ENCODE measurements at places on chromosomes 2 and 18.

DNA sequence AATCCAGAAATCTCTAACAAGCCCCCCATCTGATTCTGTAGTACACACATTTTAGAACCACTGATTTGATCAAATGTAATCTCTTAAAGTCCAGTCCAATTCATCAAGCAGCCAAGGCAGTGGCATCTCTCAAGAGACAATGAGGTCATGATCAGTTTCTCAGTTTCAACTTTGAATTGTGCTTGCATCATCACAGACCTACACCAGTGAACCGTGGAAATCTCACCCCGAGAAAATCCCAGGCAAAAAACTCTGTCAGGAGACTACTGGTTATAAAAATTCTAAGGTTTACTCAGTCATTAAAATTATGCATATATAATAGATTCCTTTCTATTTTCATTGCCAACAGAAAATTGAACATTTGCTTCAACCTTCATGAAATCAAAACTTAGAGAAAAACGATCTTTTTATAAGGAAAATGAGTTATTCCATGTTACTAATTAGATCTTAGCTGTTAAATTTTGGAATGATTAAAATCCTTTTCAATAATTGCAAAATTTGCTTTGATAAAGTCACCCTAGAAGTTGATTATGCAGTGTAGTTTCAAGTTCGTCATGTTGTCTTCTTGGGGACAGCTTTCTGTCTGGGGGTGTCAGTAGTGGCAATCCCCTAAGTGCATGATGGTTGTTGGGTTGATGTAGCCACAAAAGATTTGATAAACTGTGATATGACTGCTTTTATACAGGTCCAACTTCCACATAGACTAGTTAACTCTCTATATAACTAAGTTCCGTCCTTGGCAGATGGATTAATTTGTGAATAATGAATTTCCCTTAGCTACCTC, 235.0 kb downstream of the CAMKMT start:
- no peak for DNase-seq

- peak; percentile 40 for DNase-seq
These were observed 50.0 kb downstream of the HDHD2 start for GRCh38 chr18:47100212-47100831.

DNA sequence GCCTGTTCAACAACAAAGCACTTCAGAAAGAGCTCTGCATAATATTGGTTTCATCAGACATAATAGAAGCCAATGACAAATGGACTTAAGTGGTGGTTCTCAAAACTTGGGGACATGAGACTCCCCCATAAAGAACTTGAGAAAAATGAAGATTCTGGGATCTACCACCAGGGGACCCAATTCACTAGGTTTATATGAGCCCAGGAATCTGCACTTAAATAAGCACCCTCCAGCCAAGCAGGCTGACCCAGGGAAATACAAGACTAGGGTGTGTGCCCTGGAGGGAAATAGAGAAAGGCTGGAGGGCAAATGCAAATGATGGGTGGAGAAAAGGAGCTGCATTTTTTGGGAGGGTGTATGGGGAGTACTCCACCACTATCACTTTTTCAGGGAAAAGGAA, 52.5 kb downstream of the SATB2 start:
- no peak for DNase-seq

GRCh38 chr2:181682026-181682789, 1.9 kb upstream of the NEUROD1 start:
- no peak for DNase-seq

DNA sequence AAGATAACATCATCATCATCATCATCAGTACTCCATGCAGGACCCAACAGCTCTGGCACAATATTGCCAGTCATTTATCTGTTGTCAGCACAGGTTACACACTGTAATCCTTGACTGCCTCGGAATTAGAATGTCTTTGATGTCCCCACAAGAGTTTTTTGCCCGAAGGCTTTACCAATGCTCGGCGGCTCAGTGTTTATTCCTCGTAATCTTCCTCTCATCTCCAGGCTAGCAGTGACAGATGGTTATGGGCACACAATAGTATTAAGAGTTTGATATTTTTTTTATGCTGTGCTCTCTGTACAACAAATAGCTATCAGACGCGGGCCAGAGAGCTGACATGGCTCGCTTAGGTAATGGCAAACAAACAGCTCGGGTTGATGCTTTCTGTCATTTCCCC, 515.2 kb downstream of the ZEB2 start:
- DNase-seq: no peak

DNA sequence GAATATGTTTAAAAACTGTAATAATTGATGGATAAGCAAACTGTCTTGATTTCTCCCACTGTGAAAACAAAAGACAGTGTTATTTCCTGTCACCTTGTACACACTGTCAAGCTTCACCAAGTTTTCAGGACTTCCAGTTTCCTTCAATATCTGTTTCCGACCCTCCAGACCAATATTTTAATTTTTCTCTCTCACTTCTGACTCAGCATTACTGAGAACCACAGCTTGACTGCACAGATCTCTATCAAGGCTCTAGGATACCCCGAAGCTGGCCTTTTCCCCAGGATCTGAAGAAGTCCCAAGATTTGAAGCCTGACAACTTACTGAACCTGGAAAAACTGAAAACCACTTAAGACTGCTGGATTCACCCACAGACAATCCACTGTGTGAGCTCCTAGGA, 13.2 kb upstream of the SULT1C3 start:
- no peak for DNase-seq

GRCh38 chr2:10597956-10598355, 91.8 kb downstream of the NOL10 start:
- DNase-seq: no peak

GRCh38 chr18:11487390-11487789, 122.0 kb upstream of the SLC35G4 start:
- no peak for DNase-seq

- no peak for DNase-seq
These were observed 130.6 kb upstream of the CBLN2 start for GRCh38 chr18:72674710-72675109.

- DNase-seq: no peak
These were observed 13.3 kb downstream of the ANKRD44 start for GRCh38 chr2:197297266-197297665.

- no peak for DNase-seq
These were observed 230.8 kb upstream of the SMIM21 start for GRCh38 chr18:75658330-75658729.

DNA sequence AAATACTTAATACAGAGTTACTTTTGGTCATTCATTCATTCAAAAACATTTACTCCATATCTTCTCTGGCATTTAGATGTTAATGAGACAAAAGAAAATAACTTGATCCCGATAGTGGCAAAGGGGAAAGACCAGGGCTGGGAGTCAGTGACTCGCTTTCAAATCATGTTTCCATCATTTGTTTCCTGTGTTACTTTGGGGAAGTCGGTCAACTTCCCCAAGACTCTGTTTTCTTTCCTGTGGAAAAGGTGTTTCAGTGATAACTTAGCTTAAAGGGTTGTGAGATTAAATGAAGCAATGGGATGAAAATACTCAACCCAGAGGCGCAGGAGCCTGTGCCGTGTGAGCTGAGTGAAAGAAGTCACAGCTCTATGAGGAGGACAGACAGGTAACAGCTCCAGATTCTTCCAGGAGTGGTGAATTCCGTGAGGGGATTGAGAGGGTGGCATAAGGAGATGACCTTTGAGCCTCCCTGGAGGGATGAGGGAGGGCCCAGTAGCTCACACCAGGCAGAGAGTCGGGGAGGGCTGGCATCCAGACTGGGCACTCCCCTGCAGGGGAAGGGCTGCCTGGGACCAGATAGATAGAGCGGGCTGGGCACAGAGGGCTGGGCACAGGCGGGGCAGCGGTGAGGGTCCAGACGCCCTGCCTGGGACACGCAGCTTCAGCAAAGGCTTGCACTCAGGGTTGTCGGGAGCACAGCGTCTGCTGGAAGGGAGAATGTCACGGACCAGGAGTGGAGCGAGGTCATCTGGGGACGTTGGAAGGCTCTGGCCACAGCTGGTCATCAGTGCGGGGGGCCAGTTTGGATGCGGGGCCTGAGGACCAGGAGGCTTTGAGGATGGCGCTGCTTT, 70.1 kb downstream of the TSHZ1 start:
- no peak for DNase-seq

DNA sequence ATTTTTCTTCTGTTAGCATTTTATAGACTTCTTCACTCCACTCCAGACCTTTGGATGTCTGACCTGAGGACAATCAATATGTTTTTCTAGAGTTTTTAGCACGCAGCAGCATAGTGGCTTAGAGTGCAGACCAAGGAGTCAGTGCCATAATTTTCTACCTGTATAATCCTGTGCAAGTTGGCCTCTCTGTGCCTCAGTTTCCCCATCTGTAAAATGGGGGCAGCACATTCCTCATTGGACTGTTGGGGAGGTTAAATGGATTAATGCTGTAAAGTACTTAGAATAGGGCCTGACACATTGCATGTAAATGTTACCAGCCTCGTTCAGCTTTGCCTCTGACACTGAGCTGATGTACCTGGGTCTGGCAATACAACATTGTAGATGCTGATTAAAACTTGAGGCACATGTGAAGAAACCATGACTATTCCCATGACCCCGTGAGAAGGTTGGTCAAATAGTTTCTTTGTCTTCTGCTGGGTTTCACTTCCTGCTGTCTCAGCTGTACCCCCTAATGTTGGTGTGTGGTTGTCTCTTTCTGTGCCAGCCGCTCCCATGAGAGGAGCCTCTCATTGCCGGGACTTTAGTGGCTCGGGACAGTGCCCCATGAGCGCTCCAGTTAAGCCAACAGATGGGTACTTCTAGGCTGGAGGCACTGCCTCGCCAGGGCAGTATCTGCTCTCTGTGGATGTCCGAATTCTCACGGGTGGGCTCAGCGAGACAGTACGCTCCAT, 125.3 kb downstream of the SH3RF3 start:
- DNase-seq: no peak

GRCh38 chr2:226862623-226863022, 26.8 kb downstream of the RHBDD1 start:
- no peak for DNase-seq

GRCh38 chr18:29560270-29560669, 1383.3 kb upstream of the CDH2 start:
- no peak for DNase-seq

- no peak for DNase-seq
These were observed 7.7 kb upstream of the ST8SIA5 start for GRCh38 chr18:46764586-46764985.

DNA sequence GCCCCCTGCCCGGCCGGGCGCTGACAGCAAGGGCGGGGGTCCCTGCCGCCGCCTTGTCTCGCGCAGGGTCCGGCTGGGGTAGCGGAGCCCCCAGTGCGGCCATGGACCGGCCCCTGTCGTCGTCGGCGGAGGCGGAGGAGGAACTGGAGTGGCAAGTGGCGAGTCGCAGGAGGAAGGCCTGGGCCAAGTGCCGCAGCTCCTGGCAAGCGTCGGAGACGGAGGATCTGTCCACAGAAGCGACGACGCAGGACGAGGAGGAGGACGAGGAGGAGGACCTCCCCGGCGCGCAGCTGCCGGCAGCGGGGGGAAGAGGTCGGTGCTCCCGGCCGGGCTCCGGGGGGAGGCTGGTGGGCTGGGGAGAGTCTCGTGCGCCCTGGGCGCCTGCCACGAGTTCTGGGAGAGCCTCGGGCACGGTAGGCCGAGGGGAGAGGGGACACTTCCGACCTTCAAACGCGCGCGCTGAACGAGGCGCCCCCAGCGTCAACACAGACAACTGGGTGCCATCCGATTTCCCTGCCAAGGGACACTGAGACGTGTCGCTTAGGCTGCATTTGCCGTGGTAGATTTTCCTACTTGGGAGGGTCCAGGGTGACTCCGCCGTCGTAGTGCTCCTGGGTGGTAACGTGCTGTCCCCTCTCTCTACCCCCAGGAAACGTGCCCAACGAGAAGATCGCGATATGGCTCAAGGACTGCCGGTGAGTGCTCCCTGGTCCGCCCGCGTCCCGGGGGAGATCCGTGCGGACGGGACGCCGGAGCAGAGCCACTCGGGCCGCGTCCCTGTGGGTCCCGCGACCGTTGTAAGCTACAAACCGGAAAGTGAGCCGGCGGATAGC, 652 bp downstream of the ITPRID2 start:
- peak; percentile 24 for DNase-seq

DNA sequence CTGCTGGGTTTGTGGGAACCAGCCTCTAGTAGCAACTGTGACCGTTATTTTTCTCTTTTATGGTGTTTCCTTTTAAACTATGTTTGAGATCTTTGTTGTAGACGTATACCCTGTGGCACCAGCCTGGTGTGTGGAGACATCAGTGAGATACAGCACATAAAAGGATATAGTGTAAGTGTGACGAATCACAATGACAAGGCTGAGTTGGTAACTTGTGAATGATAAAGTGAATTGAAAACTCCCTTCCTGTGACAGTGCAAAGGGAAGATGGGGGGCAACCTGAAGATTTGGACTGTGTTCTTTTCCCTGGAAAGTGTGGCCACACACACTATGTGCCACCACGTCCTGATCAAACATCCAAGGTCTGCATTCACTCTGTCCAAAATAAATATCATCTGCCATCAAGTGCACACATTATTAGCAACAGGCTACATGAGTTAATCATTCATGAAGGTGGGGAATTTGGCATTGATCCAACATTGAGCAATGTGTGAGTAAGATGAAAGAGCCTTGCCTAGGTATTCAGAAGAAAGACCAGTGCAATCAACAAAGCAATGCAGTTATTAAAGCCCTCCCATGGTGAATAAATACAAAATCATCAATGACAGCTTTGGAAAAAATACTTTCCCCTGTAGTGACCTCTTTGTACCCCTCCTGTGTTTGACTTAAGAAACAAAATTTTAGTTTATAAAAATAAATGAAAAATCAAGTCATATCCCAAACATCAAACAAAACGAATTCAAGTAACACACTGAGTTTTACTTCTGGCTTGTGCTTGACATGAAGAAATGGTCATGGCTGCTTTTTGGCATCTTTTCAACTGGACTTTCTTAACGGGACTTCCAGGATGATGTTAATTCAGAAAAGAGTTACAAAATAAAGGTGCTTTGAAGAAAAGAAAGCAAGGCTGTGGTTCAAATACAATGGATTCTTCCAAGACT, 1280.5 kb upstream of the ZEB2 start:
- DNase-seq: no peak

DNA sequence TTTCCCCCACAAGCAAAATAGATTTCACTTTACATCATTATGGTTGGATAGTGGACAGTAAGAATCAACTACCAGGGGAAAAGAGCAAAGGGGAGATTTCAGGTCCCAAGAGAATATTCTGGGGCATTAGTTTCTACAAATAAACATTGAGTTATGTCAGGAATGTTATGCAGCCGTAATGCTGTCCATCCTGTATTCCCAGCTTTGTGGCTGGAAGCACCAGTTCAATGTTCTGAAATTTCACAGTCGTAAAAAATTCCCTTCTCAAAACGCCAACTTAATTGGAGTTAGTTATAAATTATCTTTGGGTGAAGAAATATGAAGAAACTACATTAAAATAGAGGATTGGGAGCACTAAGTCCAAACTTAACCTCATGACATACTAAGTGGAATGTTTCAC, 141.5 kb upstream of the FIGN start:
- no peak for DNase-seq

GRCh38 chr2:77387324-77387723, 134.9 kb downstream of the LRRTM4 start:
- DNase-seq: no peak
